CD4-positive, alpha-beta T cell treated with Interleukin-1 beta for 1 hour (primary cell): ENCODE measurements at places on chromosomes 16 and 17.

DNA sequence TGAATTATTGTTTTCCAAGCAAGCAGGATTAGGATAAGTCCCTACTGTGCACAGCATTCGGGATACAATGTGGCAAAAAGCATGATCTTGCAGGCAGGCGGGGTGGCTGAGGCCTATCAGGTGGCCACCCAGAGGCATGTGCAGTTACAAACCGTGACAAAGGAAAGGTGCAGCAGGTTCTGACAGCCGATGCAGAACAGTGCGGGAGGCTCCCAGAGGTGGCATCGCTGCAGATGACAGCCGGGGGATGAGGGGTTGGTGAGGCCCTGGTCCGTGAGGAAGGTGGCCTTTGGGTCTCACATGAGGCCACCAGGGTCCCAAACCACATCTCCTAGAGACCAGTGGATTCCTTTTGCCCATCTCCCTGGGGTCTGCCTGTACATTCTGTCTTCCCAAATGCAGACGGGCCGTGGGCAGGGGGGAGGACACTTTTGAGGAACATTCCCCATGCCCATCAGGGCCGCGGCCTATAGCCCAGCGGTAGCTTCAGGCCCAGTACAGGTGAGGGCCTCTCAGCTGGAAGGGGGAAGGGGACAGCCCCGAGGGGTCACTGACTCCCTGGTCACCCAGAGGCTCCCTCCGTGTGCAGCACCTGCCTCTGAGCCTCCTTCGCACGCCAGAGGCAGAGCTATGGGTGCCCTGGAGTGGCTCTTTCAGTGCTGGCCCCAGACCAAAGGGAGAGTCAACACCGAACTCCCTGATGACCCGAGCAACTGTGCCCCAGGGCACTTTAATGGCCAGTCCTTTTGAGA lies 85.1 kb downstream of the SOCS1 start:
- DNase-seq, result no peak

GRCh38 chr16:63776034-63776433 lies 1345.8 kb downstream of the CDH11 start:
- DNase-seq, result no peak

- DNase-seq, result no peak
Observed at GRCh38 chr16:56488035-56488434, 31.8 kb downstream of the BBS2 start.

- no peak for DNase-seq
Observed at GRCh38 chr16:30379158-30379783, 3.1 kb downstream of the SEPTIN1 start.

GRCh38 chr17:17979778-17980177 lies 7.1 kb downstream of the DRC3 start:
- DNase-seq, result no peak

DNA sequence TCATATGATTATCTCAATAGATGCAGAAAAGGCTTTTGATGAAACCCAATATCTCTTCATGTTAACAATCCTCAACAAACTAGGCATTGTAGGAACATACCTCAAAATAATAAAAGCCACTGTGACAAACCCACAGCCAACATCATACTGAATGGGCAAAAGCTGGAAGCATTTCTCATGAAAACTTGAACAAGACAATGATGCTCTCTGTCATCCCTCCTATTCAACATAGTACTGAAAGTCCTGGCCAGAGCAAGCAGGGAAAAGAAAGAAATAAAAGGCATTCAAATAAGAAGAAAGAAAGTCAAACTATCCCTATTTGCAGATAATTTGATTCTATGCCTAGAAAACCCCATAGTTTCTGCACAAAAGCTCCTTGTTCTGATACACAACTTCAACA lies 999.2 kb upstream of the GOT2 start:
- no peak for DNase-seq
